ENCODE measurements at places on chromosomes 7 and 10.

DNA sequence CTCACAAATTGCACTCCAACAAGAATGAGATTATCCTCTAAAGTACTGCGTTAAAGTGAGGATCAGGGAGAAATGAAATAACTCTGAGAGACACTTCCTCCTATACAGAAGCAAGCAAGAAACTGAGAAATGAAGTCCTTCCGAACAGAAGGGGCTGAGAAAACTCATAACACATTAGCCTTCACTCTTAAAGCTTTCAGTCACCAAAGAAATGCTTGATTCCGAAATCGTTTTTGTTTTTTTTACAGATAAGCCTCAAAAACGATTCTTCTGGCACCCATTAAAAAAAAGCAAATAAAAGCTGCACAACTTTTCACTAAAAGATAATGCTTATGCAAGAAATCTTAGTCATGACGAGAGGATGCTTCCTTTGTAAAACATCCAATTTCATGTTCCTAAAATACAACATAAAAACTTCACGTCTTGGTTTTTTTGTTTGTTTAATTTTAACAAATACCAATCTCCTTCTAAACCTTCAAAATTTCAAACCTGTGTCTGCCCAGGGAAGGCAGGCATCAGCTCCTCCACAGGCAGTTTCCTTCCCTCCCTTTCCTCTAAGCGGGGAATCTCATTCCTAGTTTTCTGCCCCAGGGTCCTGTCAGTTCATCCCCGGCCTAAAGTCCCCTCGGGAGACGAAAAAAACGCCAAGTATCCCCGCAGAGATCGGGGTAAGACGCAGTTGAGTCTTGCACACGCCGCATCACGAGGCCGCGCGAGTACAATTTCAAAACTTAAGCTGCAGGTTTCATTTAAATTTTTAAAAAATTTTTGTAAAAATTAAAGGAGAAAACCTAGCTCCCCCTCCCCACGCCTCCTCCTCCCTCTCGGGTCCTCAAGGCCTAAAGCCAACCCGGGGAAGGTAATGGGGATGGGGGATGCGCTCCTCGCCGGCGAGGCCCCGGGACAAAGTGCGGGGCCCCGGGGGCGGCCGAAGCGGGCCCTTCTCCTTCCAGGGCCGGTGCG lies 1.1 kb downstream of the BAZ1B start:
- DNase-seq = no peak

GRCh38 chr7:39683216-39683845 lies 60.0 kb downstream of the RALA start:
- DNase-seq = no peak

DNA sequence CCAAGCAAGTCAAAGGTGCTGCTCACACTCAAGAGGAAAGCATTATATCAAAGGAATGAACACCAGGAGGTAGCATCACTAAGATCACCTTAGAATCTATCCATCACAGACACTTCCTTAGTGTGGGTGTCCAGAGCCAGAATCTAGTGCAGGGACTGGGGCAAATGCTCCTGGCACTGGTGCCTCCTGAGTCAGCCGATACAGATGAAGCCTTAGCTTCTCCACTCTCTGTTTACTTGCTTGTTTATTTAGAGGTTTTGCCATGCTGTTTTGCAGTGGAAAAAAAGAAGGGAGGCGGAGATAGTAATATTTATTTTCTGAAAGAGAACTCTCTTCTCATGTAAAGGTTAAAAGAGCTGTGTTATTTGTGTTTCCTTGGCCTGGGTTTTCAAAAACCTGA lies 303.1 kb downstream of the WDR11 start:
- no peak for DNase-seq

DNA sequence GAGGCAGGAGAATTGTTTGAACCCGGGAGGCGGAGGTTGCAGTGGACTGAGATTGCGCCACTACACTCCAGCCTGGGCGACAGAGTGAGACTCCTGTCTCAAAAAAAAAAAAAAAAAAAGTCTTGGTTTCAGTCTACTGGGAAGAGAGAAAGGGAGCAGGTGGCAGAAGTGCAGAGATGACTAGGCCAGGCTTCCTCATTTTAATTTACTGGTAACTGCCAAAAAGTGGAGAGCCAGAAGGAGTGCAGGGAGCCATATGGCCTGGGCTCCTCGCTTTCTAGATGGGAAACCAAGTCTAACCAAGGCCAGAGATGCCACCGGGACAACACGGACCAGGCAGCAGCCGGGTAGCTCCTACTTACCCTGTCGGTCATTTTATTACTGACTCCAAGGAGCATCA lies 12.2 kb downstream of the SEPHS1 start:
- no peak for DNase-seq

DNA sequence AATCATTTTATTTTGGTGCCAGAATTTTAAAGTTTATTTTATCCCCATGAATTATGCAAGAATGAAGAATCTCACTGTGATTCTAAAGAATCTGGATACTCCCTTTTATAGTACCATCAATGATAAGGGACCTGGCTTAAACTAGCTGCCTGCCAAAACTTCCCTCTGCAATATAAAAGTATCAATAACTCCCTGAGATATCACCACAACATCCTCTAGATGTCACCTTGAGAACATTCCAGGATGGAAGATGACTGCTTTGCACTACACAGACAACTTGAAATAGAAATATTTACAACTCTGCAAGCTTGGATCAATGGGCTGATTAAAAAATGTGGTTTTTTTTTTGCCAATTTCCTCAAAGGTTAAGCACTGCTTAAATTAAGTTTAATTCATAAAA lies 142.1 kb downstream of the SLC25A13 start:
- no peak for DNase-seq

DNA sequence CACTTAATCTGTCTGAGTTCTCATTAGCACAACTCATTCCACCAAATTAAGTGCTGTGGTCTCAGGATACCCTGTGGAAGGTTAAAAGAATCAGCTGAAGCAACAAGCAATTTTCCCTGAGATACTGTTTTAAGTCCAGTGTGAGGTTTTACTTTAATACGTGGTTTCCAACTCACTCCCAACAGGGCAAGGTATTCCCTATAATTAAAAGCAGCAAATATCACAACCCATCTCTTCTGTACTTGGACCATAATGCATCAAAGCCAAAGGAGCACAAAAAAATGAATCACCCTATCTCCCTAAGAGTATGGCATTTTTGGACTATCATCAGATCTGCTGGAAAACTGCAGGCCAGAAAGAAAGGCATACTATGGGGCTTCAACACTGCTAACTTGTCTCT lies 4.9 kb downstream of the CADPS2 start:
- no peak for DNase-seq
